ENCODE measurements at places on chromosomes 7 and 10.

GRCh38 chr7:29109899-29110298, 36.4 kb downstream of the CPVL start:
- DNase-seq: no peak

DNA sequence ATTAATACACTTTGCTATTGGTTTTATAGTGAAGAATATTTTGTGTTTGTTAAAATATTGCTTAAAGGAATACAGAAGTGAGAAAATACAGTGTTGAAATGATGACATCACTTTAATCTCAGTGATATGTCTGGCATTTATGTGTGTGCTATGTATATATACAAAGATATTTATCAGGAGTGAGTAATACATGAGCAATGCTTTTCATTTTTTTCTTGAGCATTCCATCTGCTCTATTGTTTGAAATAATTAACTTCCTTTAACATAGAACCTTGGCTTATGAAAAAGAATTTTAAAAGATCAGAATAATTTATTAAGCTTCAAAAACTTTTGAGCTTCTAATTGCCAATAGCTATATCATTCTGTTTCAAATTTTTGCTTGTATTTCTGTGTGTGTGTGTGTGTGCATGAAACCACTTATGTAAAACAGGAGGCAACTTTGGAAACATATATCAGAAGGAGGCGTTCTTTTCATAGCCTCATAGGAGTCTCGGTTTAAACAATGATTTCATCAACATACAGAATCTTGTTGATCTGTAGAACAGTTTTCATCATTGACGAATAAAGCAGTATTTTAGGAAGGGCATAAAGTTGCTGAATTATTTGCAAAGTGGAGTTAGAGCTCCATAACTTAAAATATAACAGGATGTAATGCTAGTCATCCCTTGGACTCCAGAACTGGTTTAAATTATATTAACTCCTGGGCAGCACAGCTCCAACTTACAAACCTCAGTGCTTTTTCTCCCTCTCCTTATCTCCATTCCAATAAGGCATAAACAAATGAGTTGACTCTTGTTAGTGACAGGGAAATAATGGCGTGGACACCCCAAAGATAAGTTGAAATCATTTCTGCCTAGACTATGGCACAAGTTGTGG, 228.4 kb upstream of the DGKB start:
- no peak for DNase-seq

- no peak for DNase-seq
Measured at GRCh38 chr10:131806146-131806545, 94.7 kb upstream of the PPP2R2D start.

DNA sequence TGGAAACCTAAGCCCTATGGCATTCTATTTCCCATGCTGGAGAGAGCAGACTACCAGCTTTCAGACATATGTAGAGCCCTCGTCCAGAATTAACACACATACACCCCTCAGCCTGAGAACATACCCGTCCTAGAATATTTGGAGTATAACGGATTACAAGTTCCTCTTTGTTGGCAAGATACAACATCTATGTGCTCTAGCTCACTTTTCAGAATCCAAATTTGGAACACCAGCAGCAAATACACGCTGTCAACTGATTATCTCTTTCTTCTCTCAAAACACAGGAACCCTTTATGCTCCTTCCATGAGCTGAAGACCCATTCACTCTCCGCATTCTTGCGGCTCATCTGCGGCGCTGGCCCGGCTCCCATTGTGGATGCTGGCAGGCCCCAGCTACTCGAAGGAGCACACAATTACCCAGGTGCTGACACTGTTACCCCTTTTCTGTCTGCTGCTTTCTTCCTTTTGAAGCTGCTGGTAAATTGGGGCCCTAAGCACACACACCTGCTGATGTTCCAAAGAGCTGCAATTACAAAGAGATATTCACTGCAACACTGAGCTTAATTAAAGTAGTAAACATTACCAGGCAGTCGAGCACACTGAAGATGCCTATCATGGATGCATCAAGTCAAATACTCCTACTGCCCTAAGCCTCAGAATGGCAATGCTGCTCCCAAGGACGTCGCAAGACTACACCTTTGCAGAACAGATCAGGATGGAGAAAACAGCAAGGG, 70.0 kb downstream of the VOPP1 start:
- no peak for DNase-seq

GRCh38 chr7:144525956-144526355, 122.5 kb upstream of the NOBOX start:
- no peak for DNase-seq

DNA sequence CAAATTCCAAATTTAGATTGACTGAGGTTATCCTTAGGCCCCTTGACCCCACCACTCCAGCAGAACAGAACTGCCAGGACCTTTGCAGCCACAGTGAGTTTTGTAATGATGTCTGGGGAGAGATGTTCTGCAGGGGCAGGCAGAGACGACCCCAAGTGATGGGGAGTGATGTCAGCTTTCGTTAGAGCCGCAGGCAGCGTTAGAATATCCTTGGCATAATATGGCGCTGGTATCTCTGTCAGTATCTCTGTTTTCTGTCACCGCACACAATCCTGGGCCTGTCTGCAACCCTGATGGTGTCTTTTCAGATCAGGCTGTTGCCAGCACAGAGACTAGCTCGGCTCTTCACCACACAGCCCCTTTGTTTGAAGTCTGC, 1083.6 kb downstream of the KCNMA1 start:
- no peak for DNase-seq

GRCh38 chr7:112162142-112162766, 43.9 kb downstream of the DOCK4 start:
- no peak for DNase-seq

DNA sequence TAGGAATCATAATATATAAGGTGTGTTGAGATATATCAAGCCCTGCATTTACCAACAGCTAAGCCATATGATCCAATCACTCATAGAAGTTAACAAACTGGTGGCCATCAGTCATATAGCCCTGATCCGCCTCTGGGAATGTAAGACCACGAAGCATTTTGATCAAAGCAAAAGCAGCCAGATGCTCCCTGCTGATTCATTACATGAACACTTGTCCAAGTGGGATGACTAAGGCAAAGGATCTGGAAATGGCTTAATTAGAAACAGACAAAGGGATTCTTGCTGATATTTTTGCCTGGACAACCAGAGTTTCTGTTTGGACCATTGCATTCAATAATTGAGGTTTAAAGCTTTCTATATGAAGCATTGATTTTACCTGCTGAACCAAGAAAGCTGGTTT, 535.5 kb downstream of the GPAM start:
- DNase-seq: no peak

GRCh38 chr10:44811072-44811471, 100.1 kb upstream of the TMEM72 start:
- no peak for DNase-seq
